ENCODE measurements at places on chromosomes 13 and 19. TPM values are rescaled to one million over a fixed set of nuclear protein-coding genes. Genes with fewer than 3 reads are reported as not detected.
A peak's percentile ranks its signal among the peaks of the same experiment; 100 is the strongest.

S1PR5 gene
- 0.21 TPM for total RNA-seq

LILRA1 gene
- 0.97 TPM for total RNA-seq

WASF3 gene
- total RNA-seq, result 16.1 TPM

SIGLEC14 gene
- 4.2 TPM for total RNA-seq

GRCh38 chr13:25775986-25776385 is 275.8 kb downstream of the SHISA2 start:
- DNase-seq, result no peak

- no peak for DNase-seq
Measured at GRCh38 chr19:9060564-9061340, 26.1 kb upstream of the OR1M1 start.

DNA sequence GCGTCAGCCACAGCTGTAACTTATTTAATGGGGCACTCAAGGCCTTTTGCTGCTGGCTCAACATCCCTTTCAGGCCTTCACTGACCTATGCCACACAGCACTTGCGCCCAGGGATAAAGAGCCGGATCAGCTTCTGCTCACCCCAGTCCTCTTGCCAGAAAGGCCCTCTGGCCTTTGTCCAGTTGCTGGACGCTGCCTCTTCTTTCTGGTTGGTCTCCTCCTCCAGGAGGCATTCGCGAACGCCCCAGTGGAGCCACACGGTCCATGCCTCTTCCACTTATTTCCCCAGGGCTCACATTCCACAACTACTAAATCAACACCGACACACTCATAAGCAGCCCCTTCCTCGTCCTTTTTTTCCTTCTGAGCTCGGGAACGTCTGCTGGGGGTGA is 3.7 kb upstream of the ZNF329 start:
- DNase-seq, result peak; percentile 74

- DNase-seq, result no peak
Measured at GRCh38 chr19:3071768-3072167, 9.5 kb upstream of the TLE5 start.

- DNase-seq, result no peak
Measured at GRCh38 chr19:56142087-56142787, 1.1 kb downstream of the ZNF444 start.
